GM12878 (cell line): ENCODE measurements at places on chromosomes 12 and 14. TPM values are rescaled to one million over a fixed set of nuclear protein-coding genes. Genes with fewer than 3 reads are reported as not detected.

GRCh38 chr12:38411946-38412345 is 95.4 kb downstream of the ALG10B start:
- no peak for DNase-seq

- no peak for DNase-seq
Observed at GRCh38 chr12:102498471-102498870, 18.1 kb upstream of the IGF1 start.

DNA sequence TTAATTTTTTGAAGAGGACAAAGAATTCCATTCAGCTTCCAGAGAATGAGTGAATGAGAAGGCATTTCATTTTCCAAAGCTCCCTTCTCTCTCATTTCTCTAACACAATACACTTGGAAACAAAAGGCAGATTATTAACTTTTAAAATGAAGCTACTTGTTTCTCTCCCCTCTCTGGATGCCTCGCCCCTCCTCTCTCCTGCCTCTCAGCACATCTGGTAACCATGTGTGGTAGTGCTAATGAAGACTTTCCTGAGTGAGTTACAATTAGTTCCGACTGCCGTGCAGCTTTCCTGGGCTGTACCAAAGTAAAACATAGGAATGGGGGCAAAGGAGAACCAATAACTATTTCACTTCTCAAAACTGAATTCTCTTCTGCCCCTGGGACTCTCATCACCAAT is 84.7 kb upstream of the SOX5 start:
- no peak for DNase-seq

Gene TTLL5
- polyA plus RNA-seq = 21.4 and 25.9 TPM in 2 replicates

DNA sequence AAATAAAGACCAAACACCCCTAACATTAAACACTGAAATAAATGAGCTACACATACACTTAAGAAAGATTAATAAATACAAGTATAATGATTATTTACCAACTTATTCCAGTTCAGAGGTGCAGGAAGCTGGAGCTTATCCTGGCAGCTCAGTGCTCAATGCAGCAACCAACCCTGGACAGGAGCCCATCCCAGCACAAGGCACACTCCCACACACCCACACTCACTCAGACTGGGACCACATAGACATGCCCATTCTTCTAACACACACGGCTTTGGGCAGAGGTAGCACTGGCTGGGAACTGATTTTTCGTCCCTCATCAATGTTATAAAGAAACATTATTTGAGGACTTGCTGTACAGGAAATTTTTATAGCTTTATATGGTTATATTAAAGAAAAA is 797.4 kb downstream of the RPS29 start:
- DNase-seq = no peak

Gene AHSA1
- polyA plus RNA-seq = 250 and 261 TPM in 2 replicates

Gene ARID2
- 15.5 and 20.0 TPM in 2 replicates for polyA plus RNA-seq

Gene FLRT2
- polyA plus RNA-seq = not detected in 2 replicates

GRCh38 chr12:119615518-119616475 is 22.2 kb downstream of the TMEM233 start:
- no peak for DNase-seq
